ENCODE measurements at places on chromosomes 7 and 10.

GRCh38 chr10:78768876-78769275, 299.9 kb upstream of the ZMIZ1 start:
- DNase-seq = no peak

- DNase-seq = no peak
Observed at GRCh38 chr10:65518379-65518778, 1407.5 kb upstream of the LRRTM3 start.

DNA sequence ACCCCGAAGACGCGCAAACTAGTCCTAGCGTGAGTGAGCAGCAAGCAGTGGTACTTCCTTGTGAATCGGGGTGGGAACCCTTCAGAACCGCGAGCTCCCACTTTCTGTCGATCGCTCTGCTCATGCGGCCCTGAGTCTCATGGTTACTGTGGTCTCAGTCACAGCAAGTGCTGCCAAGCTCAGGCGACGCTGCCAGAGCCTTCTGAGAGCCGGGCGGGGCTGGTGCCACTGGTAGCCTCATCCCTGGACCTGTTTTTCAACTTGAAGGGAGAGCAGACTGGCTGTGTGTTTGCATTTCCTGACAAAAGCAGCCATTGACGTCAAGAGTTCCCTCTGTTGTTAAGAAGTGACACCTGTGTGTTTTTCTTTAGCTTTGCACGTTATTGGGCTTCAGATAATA, 32.9 kb upstream of the BHLHA15 start:
- no peak for DNase-seq

DNA sequence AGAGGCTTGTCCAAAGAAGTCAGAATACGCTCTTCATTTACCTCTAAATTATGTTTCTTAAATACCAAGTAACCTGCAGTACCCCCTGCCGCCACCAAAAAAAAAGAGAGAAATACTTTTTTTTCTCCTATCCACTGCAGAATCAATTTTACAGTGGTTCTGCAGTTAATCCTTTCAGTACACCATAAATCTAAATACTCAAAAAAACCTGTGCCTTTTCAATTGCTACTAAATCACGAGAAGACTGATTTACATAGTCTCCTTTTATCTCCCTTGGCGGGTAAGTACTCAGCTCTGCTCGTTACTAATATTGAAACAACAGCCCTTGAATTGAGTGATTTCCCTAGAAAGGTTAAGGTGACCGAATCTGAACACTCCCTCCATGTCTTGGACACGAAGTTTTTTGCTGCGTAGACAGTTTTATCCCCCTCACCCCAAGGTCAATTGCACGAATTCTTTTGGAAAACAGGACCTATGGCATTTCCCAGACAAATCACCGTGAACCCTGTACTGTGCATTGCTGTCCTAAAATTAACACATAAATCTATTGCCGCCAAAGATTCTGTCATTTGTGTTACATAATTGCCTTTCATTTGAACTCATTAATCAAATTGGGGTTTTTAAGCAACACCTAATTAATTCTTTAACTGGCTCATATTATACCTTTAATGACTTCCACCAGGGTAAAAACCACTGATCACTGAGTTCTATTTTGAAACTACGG, 512 bp upstream of the VIM start:
- DNase-seq = peak; percentile 18

DNA sequence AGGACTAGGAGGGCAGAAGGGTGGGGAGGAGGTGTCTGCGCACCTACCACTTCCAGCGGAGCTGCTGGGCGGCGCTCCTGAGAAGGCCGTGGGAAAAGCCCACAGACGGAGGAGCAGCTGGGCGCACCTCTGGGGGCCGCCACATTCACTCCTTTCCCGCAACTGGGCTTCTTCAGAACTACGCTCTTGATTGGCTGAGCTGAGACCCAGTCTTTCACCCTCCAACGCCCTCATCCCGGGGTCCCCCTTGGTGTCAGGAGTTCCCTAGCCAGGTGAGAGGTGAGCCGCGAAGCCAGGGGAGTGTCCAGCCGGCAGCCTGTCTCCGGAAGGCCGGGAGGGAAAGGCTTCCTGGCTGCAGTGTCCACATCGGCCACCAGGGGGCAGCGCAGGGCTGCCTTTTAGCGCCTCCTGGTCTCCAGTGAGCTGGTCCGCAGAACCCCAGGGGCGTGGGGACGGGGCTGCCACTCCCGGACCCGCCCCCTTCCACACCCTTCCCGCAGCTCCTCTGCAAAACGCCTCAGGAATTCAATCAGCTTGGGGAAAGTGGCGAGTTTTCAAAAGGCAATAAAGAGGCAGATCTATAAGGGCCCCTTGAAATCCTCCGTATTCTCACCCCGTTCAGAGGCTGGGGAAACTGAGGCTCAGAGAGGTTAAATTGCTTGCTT, 98.8 kb downstream of the CHST15 start:
- peak; percentile 80 for DNase-seq

GRCh38 chr7:45983720-45984255, 62.7 kb upstream of the IGFBP3 start:
- DNase-seq = no peak

DNA sequence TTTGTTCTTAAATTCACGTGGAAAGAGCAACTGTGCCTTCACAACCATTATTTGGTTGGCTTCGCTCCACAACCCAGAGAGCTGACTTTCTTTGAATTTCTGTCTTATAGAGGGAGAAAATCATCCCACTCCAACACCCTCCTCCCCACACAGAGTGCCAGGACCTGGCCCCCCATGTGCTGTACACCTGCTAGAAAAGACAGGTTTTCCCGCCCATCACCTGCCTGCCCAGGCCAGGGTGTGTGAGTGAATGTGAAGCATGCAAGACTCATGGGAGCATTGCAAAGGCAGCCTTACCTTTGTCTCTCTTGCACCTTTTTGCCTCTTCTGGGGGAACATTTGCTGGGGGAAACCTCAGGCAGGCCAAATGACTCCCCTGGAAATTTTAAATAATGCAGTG, 319.0 kb downstream of the TNS3 start:
- DNase-seq = no peak

- DNase-seq = no peak
Observed at GRCh38 chr10:13993673-13994089, 337.0 kb downstream of the FRMD4A start.

DNA sequence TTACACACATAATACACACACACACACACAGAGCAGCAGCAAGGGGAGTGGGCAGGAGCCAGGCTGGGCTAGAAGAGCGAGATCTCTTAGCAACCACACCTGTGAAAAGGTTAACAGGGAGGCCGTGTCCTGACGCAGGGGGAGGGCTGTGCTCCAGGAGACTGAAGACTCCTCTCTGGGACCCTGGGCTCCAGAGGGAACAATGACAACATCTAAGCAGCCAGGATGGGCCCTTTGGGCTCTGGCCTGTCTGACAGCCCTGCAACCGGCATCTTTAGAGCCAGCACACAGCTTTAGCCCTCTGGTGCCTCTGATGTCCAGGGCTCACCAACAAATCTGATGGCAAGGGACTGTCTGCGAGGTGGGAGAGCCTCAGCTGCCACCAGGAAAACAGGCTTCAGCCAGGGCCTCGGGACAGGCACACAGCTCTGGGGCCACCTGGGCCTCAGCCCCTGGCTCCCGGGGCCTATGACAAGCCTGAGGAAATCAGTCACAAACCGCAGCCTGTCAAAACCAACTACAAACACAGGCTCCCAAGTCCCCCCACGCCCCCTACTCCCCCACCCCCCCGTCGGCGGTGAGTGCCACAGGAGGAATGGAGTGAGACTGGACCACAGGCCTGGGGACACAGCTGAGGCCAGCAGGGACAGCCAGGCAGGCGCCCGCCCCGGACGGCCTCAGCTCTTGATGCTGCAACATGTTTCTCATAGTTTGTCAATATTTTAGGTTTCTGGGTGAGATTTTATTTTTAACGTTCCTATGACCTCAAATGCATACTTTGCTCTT, 102.8 kb downstream of the TNS3 start:
- no peak for DNase-seq

- peak; percentile 58 for DNase-seq
Observed at GRCh38 chr7:92731335-92732063, 104.9 kb downstream of the CDK6 start.

DNA sequence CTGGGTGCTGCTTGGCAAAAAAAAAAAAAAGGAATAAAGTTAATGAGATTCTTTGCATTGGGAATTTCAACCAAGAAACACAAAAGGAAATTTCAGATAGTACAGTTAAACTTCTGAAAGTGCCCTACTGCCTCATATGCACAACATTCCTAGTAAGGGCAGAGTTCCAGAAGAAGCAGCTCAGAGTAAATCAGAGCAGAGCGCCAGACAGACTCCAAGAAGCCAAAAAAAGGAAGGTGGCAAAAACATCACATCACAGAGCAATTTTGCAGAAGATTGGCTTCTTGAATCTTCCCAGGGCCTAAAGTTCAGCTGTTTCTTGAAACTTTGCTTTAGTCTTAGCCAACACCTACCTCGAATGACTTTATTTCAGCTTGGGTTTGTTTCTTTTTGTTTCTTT, 544.1 kb downstream of the XPNPEP1 start:
- DNase-seq = no peak

- DNase-seq = no peak
Observed at GRCh38 chr7:132940084-132940483, 141.8 kb downstream of the CHCHD3 start.

GRCh38 chr10:70430493-70431445, 10.7 kb downstream of the NODAL start:
- DNase-seq = no peak

GRCh38 chr7:51015581-51015980, 232.9 kb upstream of the GRB10 start:
- no peak for DNase-seq

GRCh38 chr7:105286441-105286840, 102.3 kb downstream of the SRPK2 start:
- no peak for DNase-seq

GRCh38 chr10:115941361-115941771, 331.6 kb downstream of the GFRA1 start:
- DNase-seq = no peak

GRCh38 chr7:8531991-8532515, 98.6 kb downstream of the NXPH1 start:
- no peak for DNase-seq

DNA sequence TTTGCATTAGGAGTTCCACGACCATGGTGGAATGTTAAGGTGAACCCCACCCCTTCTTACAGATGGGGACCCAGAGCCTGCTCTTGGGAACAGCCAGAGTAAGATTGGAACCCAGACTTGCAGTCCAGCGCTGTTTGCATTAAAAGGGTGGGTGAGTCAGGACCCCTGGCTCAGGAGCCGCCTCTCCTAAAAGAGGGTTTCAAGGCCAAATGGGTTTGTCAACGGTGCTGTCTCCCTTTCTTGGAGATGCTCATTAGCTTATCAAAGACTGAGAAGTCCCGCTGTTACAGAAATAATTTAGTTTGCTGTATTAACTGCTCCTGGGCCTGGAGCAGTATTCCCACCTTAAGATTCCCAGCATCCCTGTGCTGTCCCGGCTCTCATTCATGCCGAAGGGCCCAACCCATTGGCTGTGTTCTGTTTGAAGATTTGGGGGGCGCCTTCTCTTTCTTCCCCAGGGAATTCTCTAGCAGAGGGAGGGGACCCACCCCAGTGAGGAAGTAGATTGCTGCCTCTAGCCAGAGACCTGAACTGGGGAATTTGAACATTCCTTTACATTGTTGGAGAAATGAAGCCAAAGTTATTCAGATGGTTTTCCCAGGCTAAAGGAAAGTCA, 1.8 kb downstream of the MARVELD1 start:
- no peak for DNase-seq

GRCh38 chr10:70714245-70714644, 41.9 kb downstream of the ADAMTS14 start:
- no peak for DNase-seq

- DNase-seq = peak; percentile 63
Observed at GRCh38 chr7:8176370-8177081, 85.4 kb downstream of the ICA1 start.

DNA sequence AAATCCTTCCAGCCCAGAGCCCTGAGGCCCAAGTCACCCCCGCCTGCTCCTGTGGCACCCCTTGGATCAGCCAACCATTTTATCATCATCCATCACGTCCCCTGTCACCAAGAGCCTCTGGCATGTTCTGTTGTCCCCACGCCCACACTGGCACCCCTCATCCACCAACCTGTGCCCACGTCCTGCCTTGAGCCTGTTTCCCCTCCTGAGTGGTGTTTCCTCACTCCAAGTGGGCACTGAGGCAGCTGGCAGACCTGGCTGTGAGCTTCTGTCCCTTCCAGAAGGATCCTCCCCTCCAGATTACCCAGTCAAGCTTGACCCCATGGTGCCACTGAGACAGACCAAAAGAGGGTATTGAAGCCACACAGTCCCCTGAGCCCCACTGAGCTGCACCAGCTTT, 71.4 kb upstream of the ANTXRL start:
- no peak for DNase-seq

DNA sequence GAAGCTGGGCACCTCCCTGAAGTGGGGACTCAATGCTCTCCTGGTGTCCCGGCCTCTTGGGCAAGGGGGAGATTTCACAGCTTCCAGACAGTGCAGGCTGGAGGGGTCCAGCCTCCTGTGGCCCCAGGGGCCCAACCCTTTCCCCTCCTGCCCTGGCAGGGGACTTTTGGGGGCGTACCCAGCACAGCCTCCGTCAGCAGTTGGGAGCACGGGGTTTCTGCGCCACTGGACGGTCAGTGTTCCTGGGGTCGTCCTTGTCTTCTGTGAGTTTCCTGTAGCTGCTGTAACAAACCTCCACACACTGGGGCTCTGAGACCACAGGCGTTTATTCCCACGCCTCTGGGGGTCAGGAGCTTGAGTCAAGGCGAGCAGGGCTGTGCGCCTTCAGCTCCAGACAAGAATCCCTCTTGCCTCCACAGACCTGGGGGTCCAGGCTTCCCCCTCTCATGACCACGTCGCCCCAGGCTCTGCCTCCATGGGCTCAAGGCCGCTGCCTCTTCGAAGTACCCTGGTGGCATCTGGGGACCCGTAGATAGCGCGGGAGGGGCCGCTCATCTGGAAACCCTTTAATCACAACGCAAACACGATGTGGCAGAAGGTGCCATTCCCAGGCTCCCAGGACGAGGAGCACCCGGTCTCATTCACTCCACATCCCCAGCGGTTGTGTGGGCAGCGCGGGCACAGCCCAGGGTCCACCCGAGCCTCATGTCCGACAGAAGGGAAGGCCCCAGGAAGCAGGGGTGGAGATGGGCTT, 14.0 kb downstream of the PWWP2B start:
- no peak for DNase-seq

DNA sequence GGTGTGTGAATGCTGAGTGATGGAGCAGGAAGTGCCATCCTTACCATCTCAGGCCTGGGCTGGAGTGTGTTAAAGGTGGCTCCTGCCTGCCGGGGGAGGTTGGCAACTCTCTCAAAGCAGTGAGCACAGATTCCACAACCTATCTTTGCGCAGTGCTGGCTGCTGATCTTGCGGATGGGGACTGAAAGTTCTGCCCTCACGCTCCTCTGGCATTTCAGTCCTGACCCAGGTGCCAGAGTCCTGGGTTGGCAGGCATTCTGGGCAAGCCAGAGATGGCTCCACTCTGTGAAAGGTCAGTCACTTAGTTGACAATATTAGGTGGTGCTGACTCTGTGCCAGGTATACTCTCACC, 315.5 kb downstream of the RPS24 start:
- no peak for DNase-seq

DNA sequence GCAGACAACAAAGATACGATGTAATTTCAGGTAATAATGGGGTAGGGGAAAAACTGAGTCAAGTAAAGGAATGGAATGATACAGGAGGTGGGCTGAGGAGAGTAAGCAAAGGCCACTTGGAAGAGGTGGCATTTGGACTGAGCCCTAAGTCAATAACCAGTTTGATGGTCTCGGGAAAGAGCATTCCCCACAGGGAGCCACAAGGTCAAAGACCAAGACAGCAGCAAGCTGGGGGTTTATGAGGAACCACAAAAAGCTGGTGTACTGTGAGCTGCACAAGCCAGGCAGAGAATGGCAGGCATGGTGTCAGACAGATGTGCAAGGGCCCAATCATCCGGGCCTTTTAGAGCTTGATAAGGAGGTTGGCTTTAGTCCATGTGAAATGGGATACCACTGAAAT, 98.7 kb downstream of the NOC3L start:
- no peak for DNase-seq

All from activated naive CD4-positive, alpha-beta T cell treated with Interleukin-2 at 50 U/mL for 16 hours (primary cell).